ENCODE measurements at places on chromosomes 11 and 22. TPM values are rescaled to one million over a fixed set of nuclear protein-coding genes. Genes with fewer than 3 reads are reported as not detected.

- no peak for DNase-seq
Observed at GRCh38 chr22:42353883-42354727, 78.1 kb downstream of the NFAM1 start.

DNA sequence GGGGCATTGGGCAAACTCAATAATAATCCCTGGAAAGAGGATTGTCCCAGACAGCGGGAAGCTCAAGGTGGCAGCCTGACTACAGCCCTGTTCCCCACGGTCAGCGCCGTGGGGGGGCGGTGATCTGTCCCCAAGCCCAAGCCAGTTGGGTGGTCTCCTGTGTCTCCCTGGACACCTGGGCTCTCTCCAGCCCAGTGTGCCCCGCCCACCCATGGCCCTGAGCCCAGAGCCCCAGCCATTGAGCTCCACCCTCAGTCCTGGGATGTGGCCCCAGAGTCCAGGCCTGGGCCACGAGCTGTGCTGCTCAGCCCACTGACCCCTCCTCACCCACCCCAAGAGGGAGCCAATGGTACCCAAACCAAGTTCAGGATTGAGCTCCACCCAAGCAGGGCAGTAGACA, 27.9 kb upstream of the PDE2A start:
- DNase-seq: no peak

GRCh38 chr11:73175551-73176144, 33.5 kb upstream of the FCHSD2 start:
- DNase-seq: peak; percentile 53

GRCh38 chr22:22085702-22086500, 103.3 kb upstream of the TOP3B start:
- DNase-seq: no peak

Gene NXPE2
- total RNA-seq: 0.28 TPM

GRCh38 chr22:48257685-48258055, 1495.2 kb downstream of the TBC1D22A start:
- no peak for DNase-seq

GRCh38 chr11:128713595-128713994, 19.7 kb downstream of the FLI1 start:
- no peak for DNase-seq

DNA sequence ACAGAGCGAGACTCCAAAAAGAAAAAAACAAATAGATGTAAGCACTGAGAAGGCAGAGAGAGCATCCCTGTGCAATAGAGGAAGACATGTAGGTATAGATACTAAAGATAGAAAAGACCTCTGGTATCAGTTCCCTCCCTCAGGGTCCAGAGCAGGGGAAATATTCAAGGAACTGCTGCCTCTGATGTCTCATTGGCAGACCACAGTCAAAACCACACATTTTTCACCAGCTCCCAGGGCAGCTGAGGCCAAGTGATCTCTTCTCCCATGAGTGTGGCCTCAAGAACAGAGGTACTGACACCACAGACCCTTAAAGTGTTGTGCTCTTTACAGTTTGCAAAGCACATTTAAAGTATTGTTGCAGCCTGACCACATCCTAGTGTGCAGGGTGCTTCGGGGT, 288.5 kb downstream of the NTM start:
- peak; percentile 10 for DNase-seq

Gene ALX4
- total RNA-seq: not detected

GRCh38 chr11:46729110-46730027, 10.4 kb downstream of the F2 start:
- DNase-seq: no peak

Gene ANO5
- total RNA-seq: 8.3 TPM

Gene OR2D2
- total RNA-seq: not detected

Gene SOX10
- 0.25 TPM for total RNA-seq

DNA sequence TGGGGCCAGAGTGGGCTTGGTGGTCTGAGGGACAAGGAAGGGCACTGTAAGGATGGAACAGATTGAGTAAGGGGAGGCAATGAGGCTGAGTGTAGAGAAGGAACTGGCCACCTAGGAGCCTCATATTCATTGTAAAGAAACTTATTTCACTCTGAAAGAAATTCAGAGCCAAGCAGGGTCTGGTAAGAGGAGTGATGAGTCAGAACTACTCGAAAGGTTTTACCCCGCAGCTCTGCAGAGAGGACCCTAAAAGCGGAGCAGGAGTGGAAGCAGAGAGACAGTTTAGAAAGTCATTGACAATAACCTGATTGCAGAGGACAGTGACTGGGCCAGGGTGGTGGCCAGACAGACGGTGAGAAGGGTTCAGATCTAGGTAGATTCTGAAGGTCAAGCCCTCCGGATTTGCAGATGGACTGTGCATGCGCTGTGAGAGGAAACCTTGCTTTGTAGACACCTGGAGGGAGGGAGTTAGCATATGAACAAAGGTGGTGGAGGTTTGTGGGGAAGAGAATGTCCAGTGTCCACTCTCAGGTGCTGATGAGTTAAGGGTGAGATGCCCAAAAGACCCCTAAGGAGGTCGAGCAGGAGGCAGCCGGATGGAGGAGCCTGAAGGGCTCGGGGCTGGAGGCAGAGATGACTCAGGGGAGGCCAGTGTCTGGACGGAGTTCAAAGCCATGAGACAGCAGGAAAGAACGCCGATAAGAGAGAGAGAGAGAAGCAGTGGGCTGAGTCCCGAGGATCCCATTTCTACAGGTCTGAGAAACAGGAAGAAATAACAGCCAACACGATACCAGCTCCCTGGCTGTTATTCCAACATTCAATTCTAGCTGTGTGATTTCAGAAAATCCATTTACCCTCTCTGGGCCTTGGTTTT, 546.0 kb downstream of the BRD1 start:
- DNase-seq: no peak

DNA sequence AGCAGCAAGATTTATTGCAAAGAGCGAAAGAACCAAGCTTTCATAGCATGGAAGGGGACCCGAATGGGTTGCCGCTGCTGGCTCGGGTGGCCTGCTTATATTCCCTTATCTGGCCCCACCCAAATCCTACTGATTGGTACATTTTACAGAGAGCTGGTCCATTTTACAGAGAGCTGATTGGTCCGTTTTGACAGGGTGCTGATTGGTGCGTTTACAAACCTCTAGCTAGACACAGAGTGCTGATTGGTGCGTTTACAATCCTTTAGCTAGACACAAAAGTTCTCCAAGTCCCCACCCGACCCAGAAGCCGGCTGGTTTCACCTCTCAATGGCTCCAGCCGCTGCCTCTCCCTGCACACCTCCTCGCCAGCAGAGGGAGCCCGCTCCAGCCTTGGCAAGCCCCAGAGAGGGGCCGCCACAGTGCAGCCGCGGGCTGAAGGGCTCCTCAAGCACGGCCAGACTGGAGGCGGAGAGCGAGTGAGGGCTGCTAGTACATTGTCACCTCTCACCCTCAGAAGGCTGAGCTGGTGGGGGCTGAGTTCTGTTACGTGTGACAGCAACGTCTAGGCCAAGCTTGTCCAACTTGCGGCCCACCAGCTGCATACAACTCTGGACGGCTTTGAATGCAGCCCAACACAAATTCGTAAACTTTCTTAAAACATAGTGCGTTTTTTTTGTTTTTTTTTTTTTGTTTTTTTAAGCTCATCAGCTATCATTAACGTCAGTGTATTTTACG, 8.7 kb downstream of the PTH start:
- peak; percentile 53 for DNase-seq

- DNase-seq: no peak
Observed at GRCh38 chr11:76835928-76836612, 24.6 kb upstream of the ACER3 start.

Gene CSRP3
- 2.3 TPM for total RNA-seq

DNA sequence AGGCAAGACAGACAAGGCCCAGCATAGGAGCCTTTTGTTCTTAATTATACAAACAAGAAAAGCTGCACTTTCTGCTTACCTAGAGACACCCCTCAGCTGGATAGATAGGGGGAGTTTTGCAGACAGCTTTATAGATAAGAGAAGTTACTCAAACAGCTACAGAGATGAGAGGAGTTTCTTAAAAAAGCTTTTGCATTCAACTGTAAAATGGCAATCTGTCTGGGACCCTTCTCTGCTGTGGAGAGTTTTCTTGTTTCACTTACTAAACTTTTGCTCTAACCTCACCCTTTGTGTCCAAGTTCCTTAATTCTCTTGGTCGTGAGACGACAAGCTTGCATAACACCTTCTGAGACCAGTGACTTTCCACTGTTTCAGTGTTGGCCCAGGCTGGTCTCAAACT, 103.8 kb upstream of the CHORDC1 start:
- DNase-seq: no peak

GRCh38 chr11:95985174-95985808, 61.4 kb upstream of the MTMR2 start:
- no peak for DNase-seq

Gene OR2D3
- total RNA-seq: not detected

GRCh38 chr11:4064278-4064955, 30.2 kb upstream of the RRM1 start:
- DNase-seq: no peak

Measured in adrenal gland (tissue), 19 donors.